ENCODE measurements at places on chromosomes 16 and 17. TPM values are rescaled to one million over a fixed set of nuclear protein-coding genes. Genes with fewer than 3 reads are reported as not detected.

The SEPTIN1 gene
- total RNA-seq = not detected

DNA sequence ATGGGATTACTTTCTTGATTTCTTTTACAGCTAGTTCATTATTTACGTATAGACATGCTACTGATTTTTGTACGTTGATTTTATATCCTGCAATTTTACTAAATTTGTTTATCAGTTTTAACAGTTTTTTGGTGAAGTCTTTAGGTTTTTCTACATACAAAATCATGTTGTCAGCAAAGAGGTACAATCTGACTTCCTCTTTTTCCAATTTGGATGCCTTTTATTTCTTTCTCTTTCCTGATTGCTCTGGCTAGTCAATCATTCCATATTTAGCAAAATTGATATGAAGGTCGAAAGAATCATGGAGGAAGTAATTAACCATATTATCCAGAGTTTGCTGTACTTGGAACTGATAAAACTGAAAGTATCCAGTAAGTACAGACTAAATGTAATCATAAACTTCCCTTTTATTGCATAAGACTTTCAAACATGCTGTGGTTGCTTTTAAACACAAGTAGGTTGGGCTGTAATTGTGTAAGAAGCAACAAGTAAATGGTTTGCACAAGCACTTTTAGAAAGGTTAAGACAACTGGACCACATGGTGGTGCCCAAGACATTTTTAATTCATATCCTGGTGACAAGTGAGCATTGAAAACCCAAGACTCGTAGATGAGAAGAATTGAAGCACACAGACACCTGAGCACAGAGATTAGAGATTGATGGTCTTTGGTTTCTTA is 8.4 kb downstream of the GDE1 start:
- no peak for DNase-seq

DNA sequence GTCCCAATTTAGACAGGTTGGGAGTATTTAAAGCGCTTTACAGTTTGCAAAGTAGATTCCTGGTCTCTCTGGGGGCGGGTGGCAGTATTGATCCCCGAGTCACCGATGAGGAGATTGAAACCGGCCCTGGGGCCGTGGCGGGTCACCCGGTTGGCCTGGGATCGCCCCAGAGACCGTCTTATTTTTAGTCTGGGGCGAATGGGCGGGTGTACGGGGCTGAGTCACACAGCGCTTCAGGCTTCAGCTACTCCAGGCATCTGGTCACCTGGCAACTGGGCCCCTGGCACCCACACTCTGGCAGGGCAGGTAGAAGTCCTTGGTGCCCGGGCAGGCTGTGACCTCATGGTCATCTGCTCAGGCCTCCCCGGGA is 669 bp downstream of the MIEF2 start:
- DNase-seq = peak; percentile 60

DNA sequence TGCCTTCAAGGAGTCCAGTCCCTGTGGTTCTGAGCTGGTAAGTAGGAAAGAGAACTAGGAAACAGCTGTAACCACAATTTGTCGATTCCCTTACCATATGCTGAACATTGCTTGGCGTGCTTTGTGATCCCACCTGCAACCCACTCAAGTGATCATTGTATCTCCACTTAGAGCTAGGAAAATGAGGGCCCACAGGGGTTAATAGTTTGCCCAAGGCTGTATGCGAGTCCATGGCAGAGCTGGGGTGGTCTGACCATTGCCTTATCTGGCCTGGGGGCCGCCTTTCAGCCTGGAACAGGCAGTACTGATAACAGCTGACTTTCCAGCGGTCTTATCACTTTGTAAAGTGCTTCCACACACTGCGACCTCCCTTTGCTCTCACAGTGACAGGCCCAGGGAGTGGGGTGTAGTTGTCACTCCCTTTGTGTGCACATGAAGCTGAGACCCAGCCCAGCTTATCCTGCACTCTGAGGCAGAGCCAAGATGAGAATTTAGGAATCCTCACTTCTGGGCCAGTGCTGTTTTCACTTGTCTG is 9.8 kb downstream of the MYL4 start:
- no peak for DNase-seq

GRCh38 chr17:58401287-58401686 is 16.0 kb downstream of the RNF43 start:
- no peak for DNase-seq

The DYNLL2 gene
- 12.3 TPM for total RNA-seq

- DNase-seq = peak; percentile 74
Observed at GRCh38 chr17:40922239-40922638, 15.2 kb downstream of the KRT23 start.

GRCh38 chr17:58785097-58785496 is 29.4 kb downstream of the PPM1E start:
- DNase-seq = no peak

- no peak for DNase-seq
Observed at GRCh38 chr17:8133399-8133798, 9.5 kb upstream of the HES7 start.

DNA sequence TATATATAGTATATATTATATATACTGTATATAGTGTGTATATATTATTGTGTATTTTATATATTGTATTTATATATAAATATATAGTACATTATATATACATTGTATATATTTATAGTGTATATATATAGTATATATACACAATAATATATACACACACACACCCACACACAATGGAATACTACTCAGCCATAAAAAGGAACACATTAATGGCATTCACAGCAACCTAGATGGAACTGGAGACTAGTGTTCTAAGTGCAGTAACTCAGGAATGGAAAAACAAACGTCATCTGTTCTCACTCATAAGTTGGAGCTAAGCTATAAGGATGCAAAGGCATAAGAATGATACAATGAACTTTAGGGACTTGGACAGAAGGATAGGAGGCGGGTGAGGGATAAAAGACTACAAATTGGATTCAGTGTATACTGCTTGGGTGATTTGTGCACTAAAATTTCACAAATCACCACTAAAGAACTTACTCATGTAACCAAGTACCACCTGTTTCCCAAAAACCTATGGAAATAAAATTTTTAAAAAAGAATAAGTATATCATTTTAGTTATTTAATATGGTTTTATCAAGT is 201.9 kb upstream of the CDH11 start:
- no peak for DNase-seq

GRCh38 chr17:2723505-2723996 is 12.0 kb upstream of the CLUH start:
- no peak for DNase-seq

The TEDC2 gene
- total RNA-seq = 26.0 TPM

DNA sequence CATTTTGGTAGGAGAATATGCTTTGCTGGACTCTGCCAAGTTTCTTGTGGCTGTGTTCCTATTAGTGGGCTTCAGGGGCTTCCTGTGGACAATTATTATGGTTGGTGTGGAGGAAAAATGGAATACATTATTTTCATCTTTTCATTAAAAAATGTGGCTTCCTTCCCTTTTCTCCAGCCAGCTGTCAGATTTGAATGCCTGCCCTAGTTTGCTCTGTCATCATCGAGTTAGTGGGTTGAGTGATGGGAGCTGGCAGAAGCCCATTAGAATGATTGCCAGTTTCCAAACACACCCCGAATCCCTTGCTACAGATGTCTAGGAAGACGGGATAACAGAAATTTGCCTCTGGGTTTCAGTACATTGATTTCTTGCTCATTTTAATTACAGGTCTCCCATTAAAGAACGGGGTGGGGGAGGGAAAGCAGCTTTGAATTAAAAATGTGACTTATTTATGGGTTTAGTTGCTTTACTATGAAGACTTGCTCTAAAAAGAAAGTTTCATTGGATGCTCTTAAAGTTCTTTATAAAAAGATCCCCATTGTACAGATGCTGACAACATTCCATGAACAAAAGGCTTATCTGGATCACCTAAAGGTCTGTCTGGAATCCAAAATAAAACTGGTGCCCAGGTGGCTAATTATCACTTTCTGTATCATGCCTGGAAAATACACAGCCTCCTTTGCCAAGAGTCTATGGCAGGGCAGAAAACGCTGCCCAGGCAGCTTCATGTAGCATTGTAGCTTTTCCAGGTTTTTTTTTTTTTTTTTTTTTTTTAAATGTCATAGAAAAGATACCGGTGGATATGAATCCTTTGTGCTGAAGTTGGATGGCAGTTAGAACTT is 103.6 kb downstream of the PRKCA start:
- DNase-seq = no peak

The CA4 gene
- total RNA-seq = not detected

- no peak for DNase-seq
Observed at GRCh38 chr16:64925166-64925565, 196.7 kb downstream of the CDH11 start.

GRCh38 chr17:32445497-32445896 is 1.2 kb downstream of the PSMD11 start:
- no peak for DNase-seq

DNA sequence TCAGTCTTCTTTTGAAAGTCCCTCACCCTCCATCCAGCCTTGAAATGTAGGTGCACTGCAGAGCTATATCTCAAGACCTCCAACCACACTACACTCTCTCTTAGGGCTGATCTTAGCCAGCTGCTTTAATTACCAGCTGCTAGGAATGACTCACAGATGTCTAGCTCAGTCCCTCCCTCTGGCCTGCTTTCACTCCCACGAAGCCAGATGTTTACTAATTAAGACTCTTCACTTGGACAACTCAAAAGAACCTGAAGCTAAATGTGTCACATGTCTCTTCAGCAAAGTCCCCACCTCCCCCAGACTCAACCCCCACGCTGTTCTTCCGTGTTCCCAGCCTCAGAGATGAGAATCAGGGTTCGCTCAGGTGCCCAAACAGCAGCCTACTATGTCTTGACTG is 2.6 kb downstream of the GTF3C1 start:
- DNase-seq = no peak

DNA sequence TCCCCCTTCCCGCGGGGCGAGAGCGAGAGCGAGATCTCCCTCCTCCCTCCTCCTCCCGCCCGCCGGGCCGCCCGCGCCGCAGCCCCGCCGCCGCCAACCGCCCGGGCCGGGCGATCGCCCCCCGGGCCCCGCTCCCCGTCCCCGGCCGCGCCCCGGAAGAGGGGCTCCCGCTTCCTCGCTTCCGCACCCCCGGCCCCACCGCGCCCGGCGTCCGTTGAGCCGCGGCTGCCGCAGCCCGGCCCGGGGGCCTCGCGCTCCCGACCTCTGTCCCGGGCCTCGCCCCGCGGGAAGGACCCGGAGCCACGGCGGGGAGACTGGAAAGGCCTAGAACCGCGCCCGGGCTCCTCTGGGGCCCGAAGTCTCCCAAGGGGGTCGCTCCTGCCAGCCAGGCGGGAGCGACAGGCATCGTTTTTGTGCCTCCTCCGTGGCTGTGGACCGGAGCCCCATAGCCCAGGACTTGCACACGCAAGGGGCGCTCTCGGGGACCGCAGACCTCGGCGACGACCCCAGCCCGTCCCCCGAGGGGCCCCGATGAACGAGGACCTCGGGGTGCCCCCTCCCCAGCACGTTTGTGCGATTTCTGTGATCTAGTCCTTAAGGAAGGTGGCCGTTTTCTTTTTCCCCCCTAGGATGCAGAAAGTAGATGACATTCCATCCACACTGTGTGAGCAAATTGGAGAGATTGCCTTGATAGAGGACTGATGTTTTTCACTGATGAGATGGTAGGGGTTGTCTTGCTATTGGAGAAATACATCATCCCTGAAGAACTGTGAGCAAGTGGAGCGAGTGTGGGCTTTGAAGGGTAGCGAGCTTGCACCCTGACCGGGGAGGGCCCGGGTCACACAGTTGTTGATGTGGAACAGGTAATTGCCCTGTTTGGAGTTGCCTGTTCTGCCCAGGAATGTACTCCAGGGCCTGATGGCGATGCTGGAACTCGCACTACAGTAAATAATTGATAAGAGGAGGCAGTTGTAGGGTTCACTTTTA is 611 bp downstream of the BANP start:
- DNase-seq = peak; percentile 65

DNA sequence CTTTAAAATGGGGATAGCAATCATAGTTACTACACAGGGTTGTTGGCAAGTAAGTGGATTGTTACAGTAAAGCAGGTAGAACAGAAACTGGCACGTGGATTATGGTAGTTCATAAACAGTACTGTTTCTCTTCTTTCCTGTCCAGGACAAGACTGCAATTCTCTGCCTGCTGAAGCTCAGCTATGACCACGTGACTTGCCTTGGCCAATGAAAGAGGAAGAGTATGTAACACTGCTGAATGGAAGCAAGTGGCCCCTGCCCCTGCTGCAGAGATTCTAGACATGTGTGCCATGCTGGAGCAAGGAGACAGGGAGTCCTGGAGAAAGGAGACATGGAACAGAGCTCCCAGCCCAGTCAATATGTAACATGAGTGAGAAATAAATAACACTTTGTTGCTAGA is 66.6 kb upstream of the TOX3 start:
- DNase-seq = no peak

The KRT36 gene
- total RNA-seq = not detected

The GNGT2 gene
- 1.4 TPM for total RNA-seq

The SMIM36 gene
- not detected for total RNA-seq

The CRYBA1 gene
- not detected for total RNA-seq

The C17orf107 gene
- total RNA-seq = 1.3 TPM

The GRIN2C gene
- total RNA-seq = not detected

The DCAKD gene
- 40.4 TPM for total RNA-seq

GRCh38 chr17:80267391-80267790 is 6.7 kb downstream of the RNF213 start:
- DNase-seq = no peak

- DNase-seq = no peak
Observed at GRCh38 chr16:84443166-84443802, 61.2 kb downstream of the MEAK7 start.

DNA sequence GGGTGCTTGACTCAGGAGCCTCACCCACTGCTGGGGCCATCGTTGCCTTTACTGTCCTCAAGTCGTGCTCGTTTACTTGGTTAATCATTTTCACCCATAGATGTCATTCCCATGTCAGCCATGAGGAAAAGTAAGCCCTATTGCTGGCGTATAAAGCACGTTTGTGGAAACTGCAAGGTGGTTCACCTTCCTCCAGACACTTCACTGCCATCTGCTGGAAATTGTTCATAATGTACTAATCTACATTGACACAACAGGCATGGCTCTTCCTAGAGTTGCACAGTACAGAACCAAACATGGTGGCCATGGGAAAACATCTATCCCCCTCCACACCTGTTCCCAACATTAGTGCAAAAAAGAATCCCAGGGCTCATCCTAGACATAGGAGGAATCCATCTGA is 116.6 kb downstream of the ZNF18 start:
- peak; percentile 31 for DNase-seq

GRCh38 chr17:49388692-49389513 is 25.8 kb downstream of the PHB1 start:
- no peak for DNase-seq

The C1QTNF8 gene
- total RNA-seq = not detected

- no peak for DNase-seq
Observed at GRCh38 chr17:38421171-38421841, 7.0 kb upstream of the ARHGAP23 start.

GRCh38 chr16:53998966-53999522 is 287.5 kb downstream of the IRX3 start:
- no peak for DNase-seq

DNA sequence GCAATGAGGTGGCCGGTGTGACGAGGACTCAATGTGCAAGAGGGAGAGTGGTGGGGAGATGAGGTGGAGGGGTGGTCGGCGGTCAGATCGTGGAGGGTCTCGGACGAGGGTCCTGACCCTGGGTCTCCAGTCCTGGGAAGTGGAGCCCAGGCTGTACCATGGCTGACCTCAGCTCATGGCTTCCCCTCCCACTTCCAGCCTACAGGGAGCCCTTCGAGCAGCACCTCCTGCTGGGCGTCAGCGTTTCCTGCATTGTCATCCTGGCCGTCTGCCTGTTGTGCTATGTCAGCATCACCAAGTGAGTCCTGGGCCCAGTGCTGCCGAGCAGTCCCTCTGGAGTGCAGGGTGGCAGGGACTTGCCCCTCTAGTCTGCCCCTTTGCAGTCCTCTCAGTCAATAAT is 41.8 kb downstream of the IL4R start:
- DNase-seq = no peak

All from epithelial cell of proximal tubule (primary cell).